ENCODE measurements at places on chromosomes 2 and 18. TPM values are rescaled to one million over a fixed set of nuclear protein-coding genes. Genes with fewer than 3 reads are reported as not detected.

Gene FOXD4L1
- 0.25 TPM for total RNA-seq

DNA sequence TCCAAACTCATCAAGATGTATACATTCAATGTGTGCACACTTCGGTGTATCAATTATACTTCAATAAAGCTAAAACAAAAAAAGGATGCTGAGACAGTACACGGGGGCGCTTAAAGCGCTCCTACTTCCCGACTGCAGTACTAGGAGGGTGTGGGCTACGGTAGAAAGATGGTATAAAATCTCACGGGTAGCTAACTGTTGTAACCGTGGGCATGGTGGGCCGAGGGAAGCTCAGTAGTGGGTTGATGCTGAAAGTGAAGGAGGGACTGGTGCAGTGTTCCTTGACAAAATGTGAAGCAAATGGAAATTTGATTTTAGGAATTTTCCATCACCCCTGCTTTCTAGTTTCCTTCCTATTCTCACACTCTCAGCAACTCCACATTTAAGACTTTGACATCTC is 42.6 kb upstream of the DARS1 start:
- DNase-seq = no peak

DNA sequence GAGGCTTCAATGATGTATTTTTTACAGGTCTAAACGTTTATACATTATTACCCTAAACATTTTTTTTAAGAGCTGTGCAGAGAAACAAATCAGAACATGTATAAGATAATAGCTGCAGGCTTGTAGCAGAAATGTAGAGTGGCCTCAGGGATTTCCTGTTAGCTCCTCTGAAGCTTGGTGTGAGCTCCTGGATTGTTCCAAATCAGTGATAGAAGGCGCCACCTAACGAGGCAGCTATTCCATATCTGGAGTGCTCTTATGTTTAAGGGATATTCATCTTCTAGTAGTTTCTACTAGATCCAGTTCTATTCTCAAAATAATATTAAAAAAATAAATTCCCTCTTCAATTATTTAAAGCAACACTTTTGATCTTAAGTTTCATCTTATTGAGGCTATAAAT is 93.1 kb downstream of the LRP1B start:
- DNase-seq = peak; percentile 23

GRCh38 chr18:37657493-37657892 is 91.9 kb upstream of the CELF4 start:
- no peak for DNase-seq

DNA sequence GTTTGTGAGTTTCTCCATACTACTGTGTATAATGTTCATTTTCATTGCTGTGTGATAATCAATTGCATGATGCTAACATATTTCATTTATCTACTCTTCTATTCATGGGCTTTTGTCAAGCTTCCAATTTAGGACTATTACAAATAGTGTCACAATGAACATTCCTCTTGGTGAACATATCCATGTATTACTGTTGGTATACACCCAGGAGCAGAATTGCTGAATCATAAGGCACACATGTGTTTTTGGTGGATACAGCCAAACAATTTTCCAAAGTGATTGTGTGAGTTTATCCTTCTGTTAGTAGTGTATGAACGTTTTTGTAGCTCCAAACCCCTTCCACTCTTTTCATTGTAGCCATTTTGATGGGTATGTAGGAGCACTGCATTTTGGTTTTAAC is 101.6 kb upstream of the COPS8 start:
- DNase-seq = no peak
